Hepatic stellate cell (primary cell): ENCODE measurements at places on chromosomes 6 and 20.

GRCh38 chr20:42366626-42367025 is 748.4 kb upstream of the CHD6 start:
- DNase-seq = no peak

- DNase-seq = peak; percentile 55
Measured at GRCh38 chr6:134373282-134373922, 55.5 kb upstream of the SGK1 start.

DNA sequence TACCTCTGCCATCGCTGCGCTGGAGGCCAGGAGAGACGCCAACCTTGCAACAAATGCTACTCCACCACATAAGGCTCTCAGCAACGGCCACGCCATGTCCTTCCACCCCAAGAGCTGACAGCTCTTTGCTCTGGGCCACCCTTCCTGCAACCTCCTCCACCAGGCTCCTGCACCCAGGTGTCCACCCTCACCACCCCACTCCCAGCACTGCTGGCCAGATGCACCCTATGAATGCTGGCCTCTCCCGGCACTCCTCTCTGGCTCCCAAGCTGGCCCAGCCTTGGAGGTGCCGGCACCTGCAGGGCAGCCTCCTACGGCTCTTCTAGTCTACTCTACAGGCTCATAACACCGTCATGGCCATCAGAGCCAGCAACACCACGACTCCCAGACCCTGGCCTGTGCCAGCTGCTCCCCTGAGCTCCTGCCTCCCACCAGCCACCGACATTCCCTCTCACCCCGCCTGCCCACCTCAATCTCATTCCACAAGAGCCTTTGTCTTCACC is 11.2 kb downstream of the TAF4 start:
- no peak for DNase-seq

GRCh38 chr6:161195386-161195785 is 78.5 kb downstream of the AGPAT4 start:
- no peak for DNase-seq

DNA sequence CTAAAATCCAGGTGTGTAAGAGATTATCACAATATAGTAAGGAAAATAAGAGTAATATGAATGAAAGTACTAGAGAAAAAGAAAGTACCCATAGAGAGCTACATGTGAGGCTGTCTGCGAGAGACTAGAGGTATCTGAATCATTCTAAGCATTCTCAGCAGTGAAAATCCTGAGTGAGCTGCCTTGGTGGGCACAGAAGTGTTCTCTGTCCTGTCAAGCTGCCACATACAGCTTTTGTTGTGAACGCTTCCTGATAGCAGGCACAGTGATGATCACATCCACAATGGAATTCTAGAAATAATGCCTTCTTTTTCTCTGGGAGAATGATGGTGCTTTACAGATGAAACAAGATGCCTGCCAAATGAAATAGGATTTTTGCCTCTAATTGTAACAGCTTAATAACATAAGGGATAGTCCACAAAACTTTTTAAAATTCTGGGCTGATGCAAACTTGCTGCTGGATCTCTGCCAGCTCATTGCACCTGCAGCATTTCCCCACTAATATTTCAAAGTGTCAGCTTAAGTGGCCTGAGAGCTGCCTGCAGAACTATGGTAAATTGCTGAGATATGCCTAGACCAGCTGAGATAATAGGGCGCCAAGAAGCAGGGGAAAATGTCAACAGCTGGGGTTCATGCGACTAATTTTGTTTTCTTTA is 620.5 kb downstream of the DOK5 start:
- no peak for DNase-seq

- DNase-seq = peak; percentile 58
Measured at GRCh38 chr20:16517946-16518783, 55.1 kb downstream of the KIF16B start.

DNA sequence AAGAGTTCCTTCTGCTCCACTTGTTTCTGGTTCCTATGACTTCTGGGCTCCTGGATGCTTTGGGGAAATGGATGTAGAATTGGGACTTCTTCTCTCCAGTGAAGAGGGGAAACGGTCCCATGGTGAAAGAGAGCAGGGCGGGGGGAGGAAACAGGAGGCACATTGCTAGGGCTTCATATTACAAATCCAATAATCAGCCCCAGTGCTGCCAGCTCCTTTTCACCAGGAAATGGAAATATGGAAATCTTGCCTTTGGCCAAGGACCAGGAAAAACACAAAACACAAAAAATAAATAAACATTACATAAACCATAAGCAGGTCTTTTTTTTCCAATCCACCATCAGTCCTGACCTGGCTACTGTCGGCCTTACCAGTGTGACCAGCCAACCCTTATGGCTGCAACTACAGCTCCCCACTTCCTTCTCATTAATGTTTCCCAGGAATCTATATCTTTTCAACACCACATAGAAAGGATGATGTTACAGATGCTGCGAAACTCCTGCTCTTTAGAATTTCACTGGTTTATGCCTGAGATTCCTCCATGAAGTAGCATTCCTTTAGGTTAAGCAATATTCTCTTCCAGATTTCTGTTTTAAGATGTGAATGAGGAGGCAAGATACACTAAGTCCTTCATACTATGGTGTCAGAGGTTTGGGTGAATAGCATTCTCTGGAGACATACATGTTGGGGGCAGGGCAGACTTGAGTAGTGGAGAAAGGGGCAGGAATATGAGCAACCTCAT is 2.0 kb downstream of the PI3 start:
- no peak for DNase-seq
